ENCODE measurements at places on chromosomes 13 and 19.
A peak's percentile ranks its signal among the peaks of the same experiment; 100 is the strongest.

DNA sequence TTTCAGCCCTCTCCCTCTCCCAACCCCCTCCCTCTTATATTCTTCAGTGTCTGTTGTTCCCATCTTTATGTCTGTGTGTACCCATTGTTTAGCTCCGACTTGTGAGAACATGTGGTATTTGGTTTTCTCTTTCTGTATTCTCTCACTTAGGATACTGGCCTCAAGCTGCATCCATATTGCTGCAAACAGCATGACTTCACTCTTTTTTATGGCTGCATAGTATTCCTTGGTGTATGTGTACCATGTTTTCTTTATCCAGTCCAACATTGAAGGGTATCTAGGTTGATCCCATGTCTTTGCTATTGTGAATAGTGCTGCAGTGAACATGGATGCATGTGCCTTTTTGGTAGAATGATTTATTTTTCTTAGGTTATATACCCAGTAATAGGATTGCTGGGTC is 17.8 kb downstream of the NHLRC3 start:
- DNase-seq, result no peak

DNA sequence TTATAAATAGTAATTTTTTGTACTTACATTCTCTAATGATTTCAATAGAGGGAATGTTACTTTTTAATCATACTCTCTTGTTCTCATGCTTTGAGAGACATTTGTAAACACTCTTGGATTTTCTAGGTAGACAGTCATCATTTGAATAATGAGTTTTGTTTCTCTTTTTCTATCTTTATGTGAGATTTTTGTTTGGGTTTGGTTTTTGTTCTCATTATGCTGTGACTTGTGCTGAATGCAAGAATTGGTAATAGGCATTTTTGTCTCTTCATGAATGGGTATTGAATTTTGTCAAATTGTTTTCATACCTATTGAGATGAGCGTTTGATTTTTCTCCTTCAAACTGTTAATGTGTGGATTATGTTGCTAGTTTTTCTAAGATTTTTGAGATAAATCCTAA is 56.8 kb upstream of the GPR183 start:
- DNase-seq, result no peak

DNA sequence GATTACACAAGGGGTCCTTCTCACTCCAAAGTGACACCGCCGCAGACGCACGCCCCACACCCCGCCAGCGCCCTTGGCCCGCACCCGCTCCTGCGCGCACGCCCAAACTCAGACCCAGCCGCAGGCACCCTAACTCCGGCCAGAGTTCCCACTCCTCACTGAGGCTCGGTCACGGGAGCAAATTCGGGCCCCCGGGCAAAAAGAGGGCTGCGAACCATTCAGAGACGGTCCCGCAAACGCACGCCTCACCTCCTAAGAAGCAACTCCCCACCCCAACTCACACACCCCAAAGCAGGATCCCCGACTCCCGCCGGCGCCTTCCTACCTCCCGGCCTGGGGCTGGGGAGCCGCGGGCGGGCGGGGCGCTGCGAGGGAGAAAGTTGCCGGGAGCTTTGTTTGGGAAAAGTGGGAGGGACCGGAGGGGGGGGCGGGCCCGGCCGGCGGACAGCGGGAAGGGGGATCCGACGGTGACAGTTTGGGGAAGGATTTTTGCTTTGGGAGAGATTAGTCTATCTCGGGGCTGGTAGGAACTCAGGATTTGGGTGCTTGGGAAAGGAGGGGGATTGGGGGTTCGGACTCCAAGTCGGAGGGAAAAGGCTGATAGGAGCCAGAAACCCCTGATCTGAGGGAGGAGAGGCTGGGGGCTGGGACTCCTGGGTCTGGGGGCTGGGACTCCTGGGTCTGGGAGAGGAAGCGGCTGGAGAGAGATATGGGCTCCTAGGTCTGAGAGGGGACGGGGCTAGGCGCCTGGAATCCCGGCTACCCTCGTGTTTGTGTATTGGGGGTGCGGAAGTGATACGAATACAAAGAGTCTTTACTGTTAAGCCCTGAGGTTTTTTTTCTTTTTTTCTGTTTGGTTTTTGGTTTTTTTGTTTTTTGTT is at the start of gene TEAD2:
Gene TEAD2 (minus strand): TSS at position 369 of the 881 bp plus-strand sequence. CDS start 2,341 bp downstream, outside the sequence.
- DNase-seq, result peak; percentile 87

- peak; percentile 54 for DNase-seq
Measured at GRCh38 chr13:23212671-23213070, 31.9 kb downstream of the SGCG start.

DNA sequence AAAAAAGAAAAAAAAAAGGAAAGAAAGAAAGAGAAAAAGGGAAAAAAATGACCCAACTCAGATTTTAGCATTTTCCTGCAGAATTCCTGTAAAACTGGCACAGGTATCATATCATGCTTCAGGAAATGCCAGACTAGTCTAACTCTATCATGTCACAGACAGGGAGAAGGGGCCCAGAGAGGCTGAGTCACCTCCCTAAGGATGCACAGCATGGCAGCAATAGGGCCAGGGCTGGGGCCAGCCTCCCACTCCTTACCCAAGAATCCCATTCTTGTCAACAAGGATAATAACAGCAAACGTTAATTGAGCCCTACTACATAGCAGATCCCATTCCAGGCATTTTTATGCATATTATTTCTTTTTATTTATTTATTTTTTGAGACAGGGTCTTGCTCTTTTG is 8.5 kb downstream of the GPR4 start:
- no peak for DNase-seq

DNA sequence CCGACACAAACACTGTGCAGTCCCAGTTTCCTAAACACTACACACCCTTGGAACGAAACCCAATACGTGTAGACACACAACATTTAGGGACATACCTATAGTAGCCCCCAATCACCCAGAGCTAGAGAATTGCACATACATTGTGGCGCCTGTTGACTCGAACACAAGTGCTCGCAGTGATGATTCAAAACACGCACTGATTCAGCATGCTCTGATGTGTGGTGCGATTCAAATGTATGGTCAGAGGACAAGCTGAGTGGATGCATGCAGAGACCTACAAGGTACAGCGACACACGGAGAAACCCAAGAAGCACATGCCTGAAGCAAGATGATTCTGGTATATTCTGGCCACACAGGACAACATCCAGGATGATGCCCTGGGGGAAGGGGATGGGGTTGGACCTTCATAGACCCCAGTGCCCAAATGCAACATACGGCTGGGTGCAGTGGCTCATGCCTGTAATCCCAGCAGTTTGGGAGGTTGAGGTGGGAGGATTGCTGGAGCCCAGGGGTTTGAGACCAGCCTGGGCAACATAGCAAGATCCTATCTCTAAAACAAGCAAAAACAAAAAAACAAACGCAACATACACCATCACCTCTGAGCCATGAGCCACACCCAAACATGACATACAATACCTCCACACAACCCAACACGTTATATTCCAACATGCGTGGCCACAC is 997 bp upstream of the KCNN4 start:
- no peak for DNase-seq

DNA sequence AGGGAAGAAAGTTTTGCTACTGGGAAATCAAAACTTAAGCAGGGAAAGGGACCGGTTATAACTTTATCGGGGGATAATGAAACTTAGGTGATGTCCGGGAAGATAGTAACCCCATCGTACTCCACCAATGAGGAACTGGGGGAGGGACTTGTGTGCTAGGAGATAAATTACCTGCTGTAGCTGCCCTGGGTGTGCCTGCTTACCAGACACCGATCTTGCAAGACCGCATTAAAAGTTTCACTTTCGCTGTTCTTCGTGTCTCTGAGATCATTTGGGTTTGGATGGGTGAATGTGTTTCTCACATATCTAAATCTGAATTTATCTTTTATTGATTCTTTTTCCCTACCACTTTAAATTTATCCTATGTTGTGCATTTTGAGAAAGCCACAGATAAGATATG is 381.4 kb downstream of the SLITRK6 start:
- no peak for DNase-seq

DNA sequence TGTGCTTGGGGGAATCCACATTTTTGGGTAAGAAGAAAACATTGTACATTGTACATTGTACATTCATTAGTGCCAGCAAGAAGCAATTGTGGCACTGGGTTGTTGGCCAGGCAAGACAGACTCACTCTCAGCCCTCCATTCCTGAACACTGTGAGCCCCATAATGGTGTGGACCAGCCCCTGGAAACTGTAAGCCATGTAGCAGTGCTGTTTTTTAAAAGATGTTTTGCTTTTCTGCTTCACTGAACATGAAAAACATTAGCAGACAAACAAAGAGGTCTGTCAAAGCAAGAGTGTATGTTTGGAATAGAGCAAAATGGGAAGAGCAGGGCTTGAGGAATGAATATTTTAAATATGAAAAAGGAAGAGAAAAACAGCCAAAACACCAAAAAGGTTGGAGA is 39.1 kb upstream of the IL17D start:
- DNase-seq, result no peak

GRCh38 chr19:27745978-27746542 is 1466.9 kb downstream of the UQCRFS1 start:
- no peak for DNase-seq

GRCh38 chr13:97435794-97436193 is 1.8 kb downstream of the RAP2A start:
- DNase-seq, result no peak

GRCh38 chr13:50574731-50575130 is 268.8 kb downstream of the DLEU7 start:
- peak; percentile 76 for DNase-seq

GRCh38 chr19:19271828-19272599 is 1.1 kb downstream of the TM6SF2 start:
- no peak for DNase-seq

- DNase-seq, result no peak
Measured at GRCh38 chr19:33701565-33701964, 79.8 kb downstream of the CHST8 start.

- DNase-seq, result peak; percentile 29
Measured at GRCh38 chr19:11570039-11570462, 7.4 kb downstream of the ACP5 start.

- no peak for DNase-seq
Measured at GRCh38 chr13:62358646-62358932, 942.9 kb upstream of the PCDH20 start.

DNA sequence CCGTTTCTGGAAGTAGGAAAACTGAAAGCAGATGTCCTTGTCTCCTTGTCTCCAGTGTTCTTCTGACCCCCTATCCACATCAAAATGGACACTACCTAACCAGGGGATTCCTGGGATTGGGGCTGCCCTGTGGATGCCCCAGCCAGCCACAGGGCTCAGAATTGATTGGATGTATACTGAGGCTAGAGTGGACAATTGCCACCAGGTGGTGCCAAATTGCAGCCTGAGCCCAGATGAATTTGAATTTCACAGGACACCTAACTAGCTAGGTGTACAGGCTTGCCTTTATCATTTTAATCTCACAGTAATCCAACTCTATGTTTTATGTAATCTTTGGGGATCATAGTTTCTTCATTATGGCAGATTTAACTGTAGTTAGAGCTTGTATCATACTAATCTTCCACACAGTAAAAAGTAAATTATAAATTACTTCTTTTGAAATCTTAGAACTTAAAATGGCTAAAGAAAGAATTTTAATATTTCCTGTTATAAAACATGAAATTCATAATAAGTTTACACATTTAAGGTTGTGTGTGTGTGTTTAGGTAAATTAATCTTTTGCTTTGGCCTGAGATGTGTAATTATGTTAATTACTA is 58.0 kb downstream of the PIBF1 start:
- DNase-seq, result no peak

DNA sequence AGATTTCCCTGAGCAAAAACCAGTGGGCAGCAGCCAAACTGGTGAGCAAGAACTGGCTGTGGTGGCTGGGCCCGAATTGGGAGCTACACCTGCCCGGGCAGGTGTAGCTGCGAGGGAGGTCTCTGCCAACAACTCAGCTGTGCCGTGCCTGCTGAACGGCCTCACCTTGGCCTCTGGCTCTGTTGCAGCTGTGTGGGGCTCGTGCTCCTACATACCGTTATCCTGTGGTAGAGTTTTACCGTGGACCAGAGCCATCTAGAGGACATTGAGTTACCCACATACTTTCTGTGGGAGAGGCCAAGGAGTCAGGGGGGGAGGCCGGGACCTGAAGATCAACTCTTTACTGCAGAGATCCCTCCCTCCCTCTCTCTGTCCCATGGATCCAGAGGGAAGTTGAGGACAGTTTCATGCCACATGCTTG is 113.2 kb downstream of the TM9SF2 start:
- DNase-seq, result peak; percentile 64

GRCh38 chr13:89514534-89515312 is 1832.8 kb upstream of the MIR17HG start:
- no peak for DNase-seq

DNA sequence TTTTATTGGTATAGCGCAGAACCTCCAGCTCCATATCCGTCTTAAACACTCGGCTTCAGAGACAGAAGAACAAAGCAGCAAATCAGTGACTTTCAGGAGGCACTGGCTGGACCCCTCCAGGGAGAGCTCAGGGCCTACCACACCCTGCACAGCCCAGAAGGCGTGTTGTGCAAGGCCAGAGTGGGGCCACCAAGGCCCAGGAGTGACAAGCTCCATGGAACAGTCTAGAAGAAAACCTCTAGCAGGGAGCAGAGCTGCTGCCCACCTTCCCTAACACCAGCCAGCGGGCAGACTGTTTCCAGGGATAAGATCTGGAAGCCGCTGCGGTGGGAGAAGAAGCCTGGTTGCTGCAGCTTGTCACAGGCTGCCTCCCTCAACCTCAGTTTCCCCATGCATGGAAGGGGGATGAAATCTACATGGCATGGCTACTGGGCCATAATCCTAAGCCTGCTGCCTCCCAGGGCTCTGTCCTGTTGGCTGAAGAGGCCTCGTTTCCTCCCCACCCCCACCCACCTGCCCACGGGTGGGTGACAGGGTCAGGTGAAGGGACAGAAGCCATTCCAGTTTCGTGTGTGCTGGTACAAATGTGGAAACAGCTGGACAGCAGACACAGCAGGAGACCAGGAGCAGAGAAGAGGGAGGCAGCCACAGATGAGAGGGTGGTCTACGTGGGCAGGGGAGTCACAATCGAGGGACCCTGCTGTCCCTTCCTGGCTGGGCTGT is 57.4 kb downstream of the PEPD start:
- no peak for DNase-seq

DNA sequence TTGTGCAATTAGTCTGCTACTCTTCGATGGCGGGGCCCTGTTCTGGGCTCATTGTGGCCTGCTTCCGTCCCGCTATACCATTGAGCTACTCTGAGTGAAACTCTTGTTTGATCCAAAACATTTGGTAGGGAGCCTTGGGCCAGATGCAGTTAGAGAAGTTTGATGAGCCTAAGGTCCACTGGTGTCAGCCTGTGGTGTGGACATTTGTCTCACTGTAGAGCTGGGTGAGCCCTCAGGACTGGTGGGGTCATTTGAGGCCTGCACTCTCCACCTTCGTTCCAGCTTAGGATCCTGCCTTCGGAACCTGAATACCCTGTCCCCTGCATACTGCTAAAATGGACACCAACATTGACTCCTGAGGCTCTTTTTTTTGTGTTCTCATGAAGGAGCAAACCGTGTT is 6.9 kb downstream of the UBAC2 start:
- DNase-seq, result no peak

DNA sequence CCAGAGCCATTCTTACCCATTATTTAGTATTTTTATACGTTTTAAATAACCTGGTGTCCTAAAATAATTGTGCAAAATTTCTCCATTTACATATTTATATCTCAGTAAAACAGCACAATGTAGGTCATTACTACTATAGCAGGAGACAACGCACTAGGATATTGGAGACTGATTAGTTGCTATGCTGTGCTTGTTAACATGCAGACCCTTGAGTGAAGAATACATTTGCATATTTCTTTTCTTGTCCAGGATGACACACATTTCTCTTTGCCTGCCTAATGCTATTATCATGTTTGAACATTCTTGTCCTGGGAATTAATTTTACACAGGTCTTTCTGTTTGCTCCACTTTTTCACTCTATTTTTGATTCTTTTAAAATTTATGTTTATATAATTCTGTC is 823.8 kb upstream of the ATXN8OS start:
- DNase-seq, result no peak

- DNase-seq, result no peak
Measured at GRCh38 chr13:95269756-95270155, 31.5 kb downstream of the ABCC4 start.
